ENCODE measurements at places on chromosomes 11 and 22.

DNA sequence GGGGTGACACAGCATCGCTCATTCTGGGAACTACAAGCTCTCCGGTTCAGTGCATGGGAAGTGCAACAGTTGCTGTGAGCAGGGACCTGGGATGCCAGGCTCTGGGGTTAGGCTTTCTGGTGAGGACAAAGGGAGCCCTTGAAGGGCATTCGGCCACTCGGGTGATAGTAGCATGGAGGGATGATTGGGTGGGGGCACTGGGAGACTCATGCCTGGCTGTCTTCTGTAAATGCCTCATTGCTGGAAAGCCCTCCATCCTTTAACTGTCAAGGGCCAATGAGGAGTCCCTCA lies 9.9 kb downstream of the OAF start:
- no peak for DNase-seq

GRCh38 chr22:33920197-33920540 lies at the start of gene LARGE1:
LARGE1 (minus strand) TSS chr22:33920476.
- no peak for DNase-seq

- no peak for DNase-seq
Observed at GRCh38 chr11:58979222-58979621, 39.9 kb downstream of the GLYATL1 start.

DNA sequence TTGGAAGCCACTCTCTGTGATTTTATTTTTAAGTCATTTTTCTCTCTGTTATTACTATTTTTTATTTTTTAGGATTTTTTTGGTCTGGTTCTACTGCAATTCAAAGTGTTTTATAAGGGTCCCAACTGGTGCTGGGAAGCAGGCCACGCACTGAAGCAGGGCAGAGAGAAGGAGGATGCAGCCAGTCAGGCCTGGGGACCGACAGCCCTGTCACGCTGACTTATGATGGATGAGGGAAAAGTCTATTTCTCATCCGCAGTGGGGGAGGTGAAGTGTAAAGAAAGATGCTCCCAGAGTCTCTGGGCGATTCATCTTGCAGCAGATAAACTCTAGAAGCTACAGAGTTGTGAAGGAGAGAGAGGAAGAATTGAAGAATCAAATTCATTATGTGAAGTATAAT lies 191.6 kb downstream of the NTM start:
- no peak for DNase-seq

DNA sequence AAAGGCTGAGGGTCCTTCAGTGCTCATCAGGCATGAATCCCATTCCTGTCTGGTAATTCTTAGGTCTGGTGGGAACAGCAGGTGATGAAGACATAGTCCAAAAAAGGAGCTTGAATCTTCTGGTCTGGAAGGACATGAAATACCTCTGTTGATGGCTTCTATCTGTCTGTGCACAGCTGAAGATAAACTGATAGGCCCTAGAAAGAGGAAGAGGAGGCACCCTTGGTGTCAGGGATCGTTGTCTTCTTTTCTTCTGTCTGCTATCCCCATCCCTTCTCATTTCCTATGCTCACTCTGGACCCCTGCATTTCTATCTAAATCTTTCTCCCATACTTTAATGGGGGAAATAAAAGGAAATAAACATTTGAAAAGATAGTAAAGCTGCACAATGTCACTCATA lies 9.4 kb downstream of the AGBL2 start:
- no peak for DNase-seq

GRCh38 chr22:36239150-36239400 lies 252 bp downstream of the APOL2 start:
- no peak for DNase-seq

- no peak for DNase-seq
Observed at GRCh38 chr11:44681698-44682097, 45.1 kb upstream of the TSPAN18 start.

DNA sequence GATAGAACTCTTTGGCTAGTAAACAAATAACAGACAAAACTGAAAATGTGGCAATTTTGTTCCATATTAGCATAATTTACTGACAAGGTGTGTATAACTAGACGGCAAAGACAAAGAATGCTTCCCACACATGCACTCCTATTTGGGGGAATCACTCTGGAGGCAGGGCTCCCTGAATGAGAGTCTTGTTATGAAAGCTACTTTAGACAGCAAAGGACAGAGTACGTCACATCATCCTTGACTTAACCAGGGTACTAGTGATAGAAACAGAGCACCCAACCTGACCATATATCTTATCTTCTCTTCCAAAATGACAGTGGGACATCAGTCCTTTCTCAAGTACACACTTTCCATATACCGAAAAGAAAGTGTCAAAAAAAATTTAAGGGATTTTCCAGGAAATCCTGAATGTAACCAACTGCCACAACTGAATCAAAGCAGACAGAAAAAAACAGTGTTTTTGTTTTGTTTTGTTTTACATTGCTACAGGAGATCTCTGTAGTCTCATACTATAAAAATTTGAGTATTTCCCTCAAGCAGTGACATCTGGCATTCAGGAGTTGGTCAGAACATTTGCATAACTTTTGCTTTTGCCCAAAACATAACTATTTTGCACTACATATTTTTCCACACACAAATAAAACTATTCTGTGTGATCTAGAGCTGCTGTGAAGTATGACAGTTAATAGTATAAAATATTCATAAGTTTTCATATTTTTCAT lies 98.9 kb downstream of the ARHGAP20 start:
- DNase-seq = no peak

DNA sequence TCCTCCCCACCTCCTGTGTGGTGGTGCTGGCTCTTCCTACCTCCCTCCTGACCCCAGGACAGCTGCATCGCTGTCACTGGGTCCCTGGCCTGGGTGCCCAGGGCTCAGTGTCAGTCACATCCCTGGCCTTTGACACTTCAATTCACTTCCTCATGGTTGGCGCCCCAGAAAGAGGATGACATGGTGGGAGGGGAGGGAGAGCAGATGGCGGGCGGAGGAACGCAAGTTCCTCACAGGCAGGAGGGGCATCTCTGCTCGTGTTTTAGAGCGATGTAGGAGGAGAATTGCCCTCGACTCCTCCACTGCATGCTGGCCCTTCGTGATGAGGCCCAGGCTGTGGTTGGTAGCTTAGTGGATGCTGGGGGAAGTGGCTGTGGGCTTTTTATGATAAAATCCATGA lies 35.1 kb upstream of the KRTAP5-7 start:
- no peak for DNase-seq

- no peak for DNase-seq
Observed at GRCh38 chr22:28002181-28002700, 83.2 kb upstream of the PITPNB start.

GRCh38 chr22:36246718-36247117 lies 6.2 kb upstream of the APOL1 start:
- DNase-seq = no peak

DNA sequence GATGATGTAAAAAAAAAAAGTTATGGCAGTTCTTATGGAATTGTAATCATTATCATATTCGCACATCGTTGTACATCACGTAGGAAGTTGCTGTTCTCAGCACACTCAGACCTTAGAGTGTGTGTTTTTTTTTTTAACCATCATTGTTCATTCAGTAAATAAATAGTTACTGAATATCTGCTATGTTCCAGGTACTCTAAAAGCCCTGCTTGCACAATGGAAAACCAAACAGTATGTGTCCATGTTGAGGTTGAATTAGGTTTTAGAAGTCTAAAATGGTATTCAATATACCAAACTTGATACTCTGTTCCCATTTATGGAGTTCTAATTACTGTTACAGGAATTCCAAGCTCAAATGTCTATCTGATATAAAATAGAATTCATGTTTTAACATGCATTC lies 41.2 kb downstream of the PDHX start:
- no peak for DNase-seq

GRCh38 chr11:37456746-37457145 lies 858.7 kb upstream of the RAG2 start:
- no peak for DNase-seq

- no peak for DNase-seq
Observed at GRCh38 chr11:11142430-11142829, 210.6 kb downstream of the CSNK2A3 start.

DNA sequence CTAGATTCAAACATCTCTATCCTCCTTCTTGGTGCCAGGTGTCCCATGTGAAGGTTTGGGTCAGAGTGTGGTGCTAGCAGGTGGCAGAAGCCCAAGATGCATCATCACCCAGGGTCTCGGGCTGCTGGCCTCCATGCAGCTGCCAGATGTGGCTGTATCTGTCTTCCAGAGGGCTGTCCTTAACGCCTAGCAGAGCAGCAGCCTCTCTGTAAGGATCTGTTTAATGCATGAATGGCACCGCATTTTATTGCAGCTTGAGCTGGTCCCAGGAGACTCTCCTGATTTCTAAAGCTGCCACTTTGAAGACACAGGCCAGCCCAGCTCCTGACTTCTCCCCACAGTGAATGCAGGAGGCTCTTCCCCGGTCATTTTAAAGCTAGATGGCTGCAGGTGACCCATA lies 26.3 kb downstream of the SLC1A2 start:
- DNase-seq = no peak

DNA sequence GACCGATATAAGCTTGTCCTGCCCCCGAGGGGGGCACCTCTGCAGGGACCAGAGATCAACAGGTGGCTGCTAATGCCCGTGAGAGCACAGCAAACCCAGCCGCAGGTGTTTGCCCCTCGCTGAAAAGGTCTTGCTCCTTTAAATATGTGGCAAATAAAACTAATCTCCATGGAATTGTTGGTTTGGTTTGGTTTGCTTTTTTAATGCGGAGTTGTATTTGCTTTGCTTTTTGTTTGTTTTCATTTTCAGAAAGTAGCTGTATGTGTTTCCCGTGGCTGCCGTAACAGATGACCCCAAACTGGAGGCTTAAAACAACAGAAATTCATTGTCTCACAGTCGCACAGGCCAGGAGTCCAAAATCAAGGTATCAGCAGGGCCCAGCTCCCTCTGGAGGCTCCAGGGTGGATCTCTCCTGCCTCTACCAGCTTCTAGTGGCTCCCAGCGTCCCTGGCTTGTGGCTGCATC lies 93.0 kb downstream of the CELSR1 start:
- DNase-seq = no peak

DNA sequence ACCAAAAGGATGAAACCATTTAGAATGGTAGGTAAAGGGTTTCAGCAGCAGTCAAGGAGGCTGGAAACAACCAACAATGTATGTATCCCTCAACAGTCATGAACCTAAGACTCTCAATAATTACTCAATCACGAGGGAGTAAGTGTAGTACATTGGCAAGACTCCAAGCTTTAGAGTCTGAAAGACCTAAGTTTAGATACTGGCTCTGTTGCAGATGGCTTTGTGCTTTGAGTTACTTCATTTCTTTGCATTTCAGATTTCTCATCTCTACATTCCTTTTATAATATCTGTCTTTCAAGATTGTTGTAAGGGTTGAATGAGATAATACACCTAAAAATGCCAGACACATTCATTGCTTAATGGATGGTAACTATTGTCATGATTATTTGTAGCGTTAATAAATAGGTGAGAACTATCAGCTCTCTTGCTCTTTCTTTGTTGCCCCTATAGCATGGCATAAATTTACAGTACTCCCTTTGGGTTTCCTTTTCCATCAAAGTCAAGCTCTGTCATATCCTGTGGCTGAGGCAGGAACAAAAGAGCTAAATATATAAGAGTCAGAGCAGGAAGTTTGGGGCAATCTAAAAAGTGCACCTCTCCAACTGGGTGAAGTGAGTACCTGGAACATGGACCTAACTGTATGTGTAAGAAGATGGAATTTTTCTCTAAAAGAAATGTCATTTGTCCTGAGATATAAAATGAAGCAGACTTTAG lies 228.2 kb upstream of the ZC3H12C start:
- no peak for DNase-seq

DNA sequence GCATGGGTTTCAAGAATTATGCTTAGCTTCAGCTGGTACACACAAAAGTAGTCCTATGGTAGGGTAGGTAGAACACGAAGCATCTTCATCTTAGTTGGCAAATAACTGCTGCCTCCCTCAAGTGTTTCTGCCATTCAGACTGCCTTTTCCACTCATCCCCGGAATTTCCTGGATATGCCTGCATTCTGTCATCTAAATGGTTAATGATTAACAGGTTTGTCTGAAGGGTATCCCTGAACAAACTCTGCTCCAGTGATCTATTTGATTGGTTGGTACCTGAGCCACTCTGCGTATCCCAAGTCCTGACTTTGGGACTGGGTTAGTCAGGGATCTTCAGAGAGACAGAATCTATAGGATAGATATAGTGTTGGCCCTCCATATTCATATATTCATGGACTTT lies 272.3 kb upstream of the RAG2 start:
- DNase-seq = no peak
